IMR-90 (cell line): ENCODE measurements at places on chromosomes 3 and 15. TPM values are rescaled to one million over a fixed set of nuclear protein-coding genes. Genes with fewer than 3 reads are reported as not detected.

- no peaks in the 10 kb centered on the region for H3K27me3 ChIP-seq
- no peak overlapping the region for H3K27ac ChIP-seq
- DNase-seq: peak; percentile 79
Measured at GRCh38 chr15:39462691-39463090, 118.2 kb upstream of the THBS1 start.

DNA sequence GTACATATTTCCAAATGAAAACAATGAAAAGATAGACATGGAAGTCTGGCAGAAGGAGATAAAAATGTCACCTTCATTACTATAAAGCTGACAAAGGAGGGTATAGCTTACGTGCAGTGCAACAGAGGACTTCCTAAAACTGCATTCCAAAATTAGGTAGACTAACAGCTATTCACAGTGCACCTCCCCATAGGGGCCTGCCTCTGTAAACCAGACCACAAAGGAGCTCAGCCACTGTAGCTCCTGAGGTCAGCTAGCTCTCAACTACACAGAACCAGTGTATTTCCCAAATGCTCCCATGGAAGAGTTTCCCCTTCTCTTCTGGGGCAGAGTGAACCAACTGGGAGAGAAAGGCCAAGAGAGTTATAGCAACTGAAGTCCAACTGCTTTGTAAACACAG, 31.2 kb upstream of the PHLDB2 start:
- no peak overlapping the region for H3K4me3 ChIP-seq
- no peaks in the 10 kb centered on the region for H3K4me1 ChIP-seq
- no peaks in the 10 kb centered on the region for H3K36me3 ChIP-seq

DNA sequence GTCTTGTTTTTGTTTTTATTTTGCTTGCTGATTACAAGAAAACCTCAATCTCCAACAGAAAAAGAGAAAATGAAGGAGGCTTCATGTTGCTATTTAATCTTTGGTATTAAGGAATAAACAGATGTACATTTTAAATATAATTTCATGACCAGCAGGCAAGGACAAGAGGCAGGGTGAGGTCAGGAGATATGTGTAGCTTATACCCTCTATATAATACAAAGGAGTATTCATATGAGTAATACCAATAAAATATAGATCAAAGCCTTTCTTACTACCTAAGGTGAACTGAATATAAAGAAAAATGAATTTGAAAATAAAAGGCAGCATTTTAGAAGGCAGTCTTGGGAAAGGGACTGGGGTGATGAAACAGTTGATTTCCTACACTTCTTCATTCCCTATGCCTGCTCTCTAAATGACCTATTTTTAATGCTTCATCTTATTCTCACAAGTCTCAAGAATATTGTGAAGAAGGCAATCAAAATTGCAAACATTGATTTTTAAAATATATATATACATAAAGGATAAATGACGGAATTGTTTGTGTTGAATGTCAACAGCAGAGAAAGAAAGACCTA, 8.6 kb upstream of the CBLB start:
- H3K27ac ChIP-seq: no peak overlapping the region
- H3K4me3 ChIP-seq: no peak overlapping the region
- peaks cover 4% of the 10 kb centered on the region for H3K4me1 ChIP-seq
- DNase-seq: no peak
- H3K36me3 ChIP-seq: no peaks in the 10 kb centered on the region

GRCh38 chr15:48634893-48635292, 10.6 kb downstream of the FBN1 start:
- peaks cover 21% of the 10 kb centered on the region for H3K36me3 ChIP-seq
- H3K4me1 ChIP-seq: peaks cover 29% of the 10 kb centered on the region
- no peak overlapping the region for H3K27ac ChIP-seq
- no peaks in the 10 kb centered on the region for H3K27me3 ChIP-seq
- DNase-seq: peak; percentile 76

- no peak for DNase-seq
- H3K27ac ChIP-seq: no peak overlapping the region
- H3K27me3 ChIP-seq: peaks cover 14% of the 10 kb centered on the region
- H3K4me1 ChIP-seq: no peaks in the 10 kb centered on the region
- H3K36me3 ChIP-seq: no peaks in the 10 kb centered on the region
- H3K4me3 ChIP-seq: no peak overlapping the region
Measured at GRCh38 chr15:73518180-73518862, 75.4 kb downstream of the REC114 start.

GRCh38 chr3:28042095-28042635, 199.3 kb upstream of the CMC1 start:
- no peaks in the 10 kb centered on the region for H3K4me1 ChIP-seq
- H3K27me3 ChIP-seq: no peaks in the 10 kb centered on the region
- H3K27ac ChIP-seq: no peak overlapping the region
- no peaks in the 10 kb centered on the region for H3K36me3 ChIP-seq
- H3K4me3 ChIP-seq: no peak overlapping the region
- no peak for DNase-seq

GRCh38 chr3:141387516-141387915, 19.2 kb downstream of the ZBTB38 start:
- H3K36me3 ChIP-seq: peaks cover 11% of the 10 kb centered on the region
- peak overlapping the region; percentile 82 for H3K27ac ChIP-seq
- peak overlapping the region; percentile 41; the same call in 1 of the 2 replicates for H3K4me3 ChIP-seq

GRCh38 chr3:61117045-61117898, 134.0 kb downstream of the FHIT start:
- no peaks in the 10 kb centered on the region for H3K27me3 ChIP-seq
- no peaks in the 10 kb centered on the region for H3K4me1 ChIP-seq
- no peak overlapping the region for H3K4me3 ChIP-seq
- no peak overlapping the region for H3K27ac ChIP-seq
- no peaks in the 10 kb centered on the region for H3K36me3 ChIP-seq

GRCh38 chr3:193875601-193876321, 260.2 kb upstream of the HES1 start:
- no peak overlapping the region for H3K27ac ChIP-seq
- no peak overlapping the region for H3K4me3 ChIP-seq
- peaks cover 16% of the 10 kb centered on the region for H3K27me3 ChIP-seq
- no peaks in the 10 kb centered on the region for H3K36me3 ChIP-seq

The SKOR1 gene
- total RNA-seq: not detected in 2 replicates

DNA sequence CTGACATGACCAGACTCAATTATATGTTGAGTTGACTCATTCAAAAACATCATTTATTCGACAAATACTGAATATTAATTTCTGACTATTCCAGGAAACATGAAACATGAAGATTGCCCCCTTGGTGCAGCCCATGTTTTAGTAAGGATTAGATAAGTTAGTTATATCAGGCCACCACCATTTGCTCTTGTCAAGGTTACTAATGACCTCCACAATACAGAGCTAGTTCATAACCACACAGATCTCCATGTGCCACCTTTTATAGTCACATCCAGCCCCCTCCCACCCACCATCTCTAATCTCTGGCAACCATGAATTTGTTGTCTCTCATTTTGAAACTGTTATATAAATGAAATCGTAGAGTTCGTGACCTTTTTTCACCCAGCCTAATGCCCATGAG, 15.7 kb downstream of the KLHL18 start:
- peaks cover 10% of the 10 kb centered on the region for H3K36me3 ChIP-seq
- no peak overlapping the region for H3K27ac ChIP-seq
- no peak overlapping the region for H3K4me3 ChIP-seq
- no peaks in the 10 kb centered on the region for H3K27me3 ChIP-seq
- 0 out of 2 replicates have a peak, but pooled peaks cover 1% of the 10 kb centered on the region for H3K4me1 ChIP-seq

The FGD5 gene
- total RNA-seq: not detected in 2 replicates

DNA sequence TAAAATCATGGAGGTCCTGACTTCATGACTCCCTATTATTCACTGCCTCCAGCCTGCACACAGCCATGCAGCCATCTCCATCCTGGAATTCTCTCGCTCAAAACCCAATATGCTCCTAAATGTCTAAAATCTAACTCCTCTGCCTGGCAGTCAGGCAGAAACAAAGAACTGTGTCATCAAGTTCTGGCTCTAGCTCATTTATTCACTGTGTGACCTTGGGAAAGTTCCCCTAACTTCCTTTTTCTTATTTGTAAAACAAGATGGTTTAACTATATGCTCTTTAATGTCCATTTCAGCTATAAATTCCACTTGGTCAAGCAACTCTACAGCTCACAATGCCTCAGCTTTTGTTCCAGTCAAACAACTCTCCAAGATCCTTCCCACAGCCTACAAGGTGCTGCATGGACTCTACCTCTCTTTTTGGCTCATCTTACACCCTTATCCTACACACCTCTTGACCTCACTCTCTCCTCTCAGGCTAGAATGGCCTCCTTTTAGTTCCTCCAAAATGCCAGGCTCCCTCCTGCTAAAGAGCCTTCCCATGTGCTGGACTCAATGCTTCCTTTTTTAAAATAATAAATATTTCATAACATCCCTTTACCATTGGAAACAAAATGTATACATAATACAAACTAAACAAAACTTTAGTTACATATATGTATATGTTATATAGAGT, 16.4 kb downstream of the PIK3CB start:
- H3K27me3 ChIP-seq: no peaks in the 10 kb centered on the region
- H3K27ac ChIP-seq: no peak overlapping the region
- H3K4me3 ChIP-seq: no peak overlapping the region

- no peak for DNase-seq
- peak overlapping the region; percentile 17; the same call in 1 of the 2 replicates for H3K27ac ChIP-seq
- no peaks in the 10 kb centered on the region for H3K36me3 ChIP-seq
- H3K4me3 ChIP-seq: no peak overlapping the region
- H3K4me1 ChIP-seq: peaks cover 27% of the 10 kb centered on the region
- no peaks in the 10 kb centered on the region for H3K27me3 ChIP-seq
Measured at GRCh38 chr3:55332176-55332575, 154.9 kb downstream of the WNT5A start.

The LRRC31 gene
- not detected in 2 replicates for total RNA-seq

DNA sequence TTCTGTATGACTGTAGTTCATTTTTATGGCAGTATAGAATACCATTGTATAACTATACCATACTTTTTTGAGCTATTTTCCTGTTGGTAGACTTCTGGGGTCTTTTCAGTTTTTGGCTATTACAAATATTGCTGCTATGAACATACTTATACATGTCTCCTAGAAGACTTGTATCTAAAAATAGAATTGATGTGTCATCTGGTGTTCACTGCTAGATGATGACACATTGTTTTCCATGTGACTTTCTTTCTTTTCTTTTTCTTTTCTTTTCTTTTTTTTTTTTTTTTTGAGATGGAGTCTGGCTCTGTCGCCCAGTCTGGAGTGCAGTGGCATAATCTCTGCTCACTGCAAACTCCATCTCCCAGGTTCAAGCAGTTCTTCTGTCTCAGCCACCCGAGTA, 69.8 kb downstream of the SH3GL3 start:
- no peaks in the 10 kb centered on the region for H3K4me1 ChIP-seq
- no peak overlapping the region for H3K4me3 ChIP-seq
- peak; percentile 13 for DNase-seq
- no peak overlapping the region for H3K27ac ChIP-seq
- no peaks in the 10 kb centered on the region for H3K36me3 ChIP-seq
- H3K27me3 ChIP-seq: no peaks in the 10 kb centered on the region
